ENCODE measurements at places on chromosomes 13 and 19.
A peak's percentile ranks its signal among the peaks of the same experiment; 100 is the strongest.

- no peak for DNase-seq
Observed at GRCh38 chr19:27796073-27796472, 1416.9 kb downstream of the UQCRFS1 start.

DNA sequence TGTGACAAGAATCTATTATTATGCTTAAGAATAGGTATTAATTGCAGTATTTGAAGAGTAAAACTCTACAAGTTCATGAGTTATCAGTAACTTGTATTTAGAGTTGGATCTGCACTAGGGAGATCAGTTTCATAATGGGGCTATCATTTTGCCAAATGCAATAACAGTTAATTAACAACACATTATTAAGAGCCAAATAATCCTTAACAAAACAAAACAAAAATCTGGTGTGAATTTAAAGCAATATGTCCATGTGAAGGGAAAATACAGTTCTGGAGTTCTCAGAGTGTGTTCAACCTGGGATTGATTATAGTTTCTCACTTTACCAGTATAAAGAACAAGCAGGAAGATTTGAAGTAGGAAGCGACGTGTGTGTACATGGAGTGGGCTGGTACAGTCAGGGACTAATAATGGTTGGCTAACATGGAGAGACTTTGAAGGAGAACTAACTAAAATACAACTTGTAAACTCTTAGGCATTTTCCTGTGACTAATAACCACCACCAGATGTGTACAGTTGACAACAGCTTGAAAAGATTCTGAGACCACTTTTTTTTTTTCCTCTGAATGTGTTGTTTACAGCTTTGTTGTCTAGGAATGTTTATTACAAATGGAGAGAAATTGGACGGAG is 58.5 kb downstream of the POSTN start:
- DNase-seq: no peak

- no peak for DNase-seq
Observed at GRCh38 chr13:49063011-49063410, 87.3 kb downstream of the FNDC3A start.

DNA sequence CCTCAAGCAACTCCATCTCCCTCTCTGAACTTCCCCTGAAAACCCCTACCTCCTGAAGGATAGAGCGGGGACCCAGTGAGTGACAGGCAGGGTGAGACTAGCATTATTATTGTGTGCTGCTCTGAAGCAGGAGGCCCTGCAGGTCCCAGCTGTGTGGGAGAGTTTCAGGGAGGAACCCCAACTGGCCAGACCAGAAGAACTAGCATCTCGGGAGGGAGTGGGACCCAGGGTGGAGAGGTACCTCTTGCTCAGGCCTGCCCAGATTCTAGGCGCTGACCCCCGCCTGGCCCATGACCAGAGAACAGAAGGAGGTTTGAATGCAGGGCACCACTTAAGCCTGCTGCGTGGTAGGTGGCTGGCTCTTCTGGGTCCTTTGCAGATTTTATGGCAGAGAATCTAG is 5.7 kb upstream of the LYPD3 start:
- no peak for DNase-seq

DNA sequence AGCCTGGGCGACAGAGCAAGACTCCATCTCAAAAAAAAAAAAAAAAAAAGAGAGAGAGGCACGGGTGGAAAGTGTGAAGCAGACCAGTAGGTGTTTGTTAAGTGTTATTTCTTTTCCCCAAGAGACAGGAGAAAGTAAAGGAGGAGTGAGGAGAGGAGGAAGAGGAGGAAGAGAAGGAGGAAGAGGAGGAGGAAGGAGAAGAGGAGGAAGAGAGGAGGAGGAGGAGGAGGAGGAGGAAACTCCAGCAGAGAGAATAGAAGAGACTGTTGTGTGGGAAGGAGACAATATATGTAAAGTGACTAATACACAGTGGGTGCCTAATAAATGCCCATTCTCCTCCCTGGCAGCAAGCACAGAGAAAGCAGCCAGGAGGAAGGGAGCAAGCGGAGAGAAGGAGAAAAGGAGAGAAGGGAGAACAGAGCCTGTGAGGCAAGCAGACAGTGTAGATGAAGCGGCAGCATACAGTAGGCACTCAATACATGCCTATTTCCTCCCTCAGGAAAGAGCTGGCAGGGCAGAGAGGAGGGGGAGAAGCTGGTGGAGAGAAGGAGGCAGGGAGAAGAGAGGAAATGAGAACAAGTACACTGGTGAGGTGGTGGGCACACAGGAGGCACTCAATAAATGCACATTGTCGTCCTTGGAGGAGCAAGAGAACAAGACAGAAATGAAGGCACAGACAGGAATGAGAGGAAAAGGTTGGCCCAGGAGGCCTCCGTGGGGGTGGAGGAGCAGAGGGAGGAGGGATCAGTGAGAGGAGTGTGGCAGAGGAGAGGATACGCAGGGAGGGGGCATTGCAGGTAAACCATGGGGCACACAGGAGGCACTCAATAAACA is 16.6 kb downstream of the JOSD2 start:
- DNase-seq: no peak

GRCh38 chr19:1132552-1133383 is 29.0 kb downstream of the GPX4 start:
- DNase-seq: no peak

GRCh38 chr13:51914137-51914493 is 52.3 kb downstream of the CCDC70 start:
- no peak for DNase-seq

DNA sequence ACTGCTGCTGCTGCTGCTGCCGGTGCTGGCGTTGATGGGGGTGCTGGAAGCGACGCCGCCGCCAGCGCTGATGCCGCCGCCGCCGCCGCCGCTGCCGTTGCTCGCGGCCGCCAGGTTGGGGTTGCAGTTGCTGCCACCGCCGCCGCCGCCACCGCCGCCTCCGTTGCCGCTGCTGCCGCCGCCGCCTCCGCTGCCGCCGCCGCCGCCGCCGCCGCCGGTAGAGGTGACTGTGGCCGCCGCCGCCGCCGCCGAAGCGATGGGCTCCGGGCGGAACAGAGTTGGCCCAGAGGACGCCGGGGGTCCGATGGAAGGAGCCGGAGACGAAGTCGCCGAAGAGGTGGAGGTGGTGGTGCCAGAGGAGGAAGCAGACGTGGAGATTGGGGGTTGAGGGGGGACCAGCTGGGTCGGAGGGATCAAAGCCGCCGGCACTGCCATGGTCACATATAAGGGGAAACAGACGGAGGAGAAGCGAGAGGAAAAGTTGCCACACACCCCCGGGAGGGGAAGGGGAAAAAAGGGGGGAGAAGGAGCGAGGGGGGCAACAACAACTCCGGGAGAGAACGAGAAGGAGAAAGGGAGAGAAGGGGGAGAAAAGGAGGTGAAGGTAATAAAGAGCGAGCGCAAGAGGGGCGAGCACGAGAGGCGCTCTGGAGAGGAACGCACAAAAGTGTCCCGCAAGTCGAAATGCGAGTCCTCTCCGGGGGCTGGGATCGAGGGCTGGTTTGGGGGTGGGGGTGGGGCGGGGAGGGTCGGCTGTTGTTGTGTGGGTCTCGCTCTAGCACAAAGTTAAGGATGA is 471 bp downstream of the DACH1 start:
- no peak for DNase-seq

- DNase-seq: no peak
Observed at GRCh38 chr19:30646806-30647205, 274.6 kb downstream of the ZNF536 start.

- no peak for DNase-seq
Observed at GRCh38 chr19:6226444-6227155, 53.2 kb downstream of the MLLT1 start.

DNA sequence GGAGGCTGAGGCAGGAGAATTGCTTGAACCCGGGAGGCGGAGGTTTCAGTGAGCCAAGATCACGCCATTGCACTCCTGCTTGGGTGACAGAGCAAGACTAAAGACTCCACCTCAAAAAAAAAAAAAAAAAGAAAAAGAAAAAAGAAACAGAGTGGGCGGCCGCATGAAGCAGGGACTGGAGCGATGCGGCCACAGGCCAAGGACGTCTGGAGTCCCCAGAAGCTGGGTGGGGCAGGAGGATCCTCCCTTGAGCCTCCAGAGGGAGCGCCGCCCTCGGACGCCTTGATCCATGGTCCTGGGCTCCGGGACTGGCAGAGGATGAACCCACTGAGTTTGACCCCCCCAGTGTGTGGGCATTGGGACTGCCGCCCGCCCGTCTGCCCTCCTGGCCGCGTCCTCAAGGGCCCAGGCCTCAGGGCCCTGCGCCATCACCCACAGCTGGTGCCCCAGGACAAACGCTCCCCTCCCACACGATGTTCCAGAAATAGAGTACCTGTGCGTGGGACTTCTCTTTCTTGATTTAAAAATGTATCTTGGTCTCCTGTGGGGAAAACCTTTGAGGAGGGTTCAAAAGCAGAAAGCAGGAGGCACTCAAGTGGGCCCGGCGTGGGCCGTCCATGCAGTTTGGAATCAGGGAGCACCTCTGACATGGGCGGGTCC is 15.5 kb downstream of the BTBD2 start:
- no peak for DNase-seq

DNA sequence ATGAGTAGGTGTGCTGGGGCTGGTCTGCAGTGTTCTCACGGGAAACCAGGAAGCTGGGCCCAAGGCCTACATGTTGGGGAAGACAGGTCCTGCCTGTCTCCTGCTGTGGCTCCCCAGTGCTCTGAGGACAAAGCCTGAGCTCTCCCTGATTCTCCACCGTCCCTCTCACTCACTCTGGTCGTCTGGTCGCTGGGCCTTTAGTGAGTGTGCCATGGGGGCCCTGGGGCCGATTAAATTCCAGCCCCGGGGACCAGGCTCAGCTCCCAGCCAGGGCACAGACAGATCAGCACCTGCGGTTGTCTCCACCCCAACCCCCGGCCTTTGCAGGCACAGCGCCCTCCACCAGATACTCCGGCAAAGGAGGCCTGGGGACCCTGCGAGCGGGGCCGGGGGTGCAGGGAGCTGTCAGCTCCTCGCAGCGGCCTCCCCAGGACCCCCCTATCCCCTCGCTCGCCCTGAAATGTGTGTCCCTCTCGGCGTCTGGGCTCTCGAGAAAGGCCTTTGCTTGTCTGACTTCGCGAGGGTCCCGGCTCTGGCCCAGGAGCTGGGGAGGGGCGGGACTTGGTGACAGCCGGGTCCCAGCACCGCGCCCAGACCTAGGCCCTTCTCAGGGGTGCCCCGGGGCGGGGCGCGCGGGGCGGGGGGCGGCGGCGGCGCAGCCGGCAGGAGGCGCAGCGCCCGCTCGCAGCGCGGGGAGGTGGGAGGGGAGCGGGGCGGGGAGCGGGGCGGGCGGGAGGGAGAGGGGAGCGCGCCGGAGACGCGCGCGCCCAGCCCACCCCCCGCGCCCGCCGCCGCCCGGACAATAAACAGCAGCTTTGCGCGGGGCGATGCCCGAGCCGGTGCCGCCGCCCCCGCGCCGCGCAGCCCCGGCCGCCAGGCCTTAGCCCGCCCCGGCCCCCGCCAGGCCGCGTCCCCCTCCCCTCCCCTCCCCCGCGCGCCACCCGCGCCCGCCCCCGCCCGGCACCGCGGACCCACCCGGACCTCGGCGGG is at the start of gene PALM:
Gene PALM (plus strand): TSS at position 782 of the 990 bp plus-strand sequence. CDS start 212 bp downstream, outside the sequence.
- no peak for DNase-seq

DNA sequence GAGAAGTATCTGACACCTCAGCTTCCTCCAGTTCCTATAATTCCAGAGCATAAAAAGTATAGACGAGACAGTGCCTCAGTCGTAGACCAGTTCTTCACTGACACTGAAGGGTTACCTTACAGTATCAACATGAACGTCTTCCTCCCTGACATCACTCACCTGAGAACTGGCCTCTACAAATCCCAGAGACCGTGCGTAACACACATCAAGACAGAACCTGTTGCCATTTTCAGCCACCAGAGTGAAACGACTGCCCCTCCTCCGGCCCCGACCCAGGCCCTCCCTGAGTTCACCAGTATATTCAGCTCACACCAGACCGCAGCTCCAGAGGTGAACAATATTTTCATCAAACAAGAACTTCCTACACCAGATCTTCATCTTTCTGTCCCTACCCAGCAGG is 3.1 kb downstream of the KLF5 start:
- DNase-seq: no peak

GRCh38 chr19:35154525-35155406 is at the start of gene FXYD5:
TSS of gene FXYD5 (plus strand) at chr19:35154735. CDS start at chr19:35155551, 816 bp downstream.
- DNase-seq: peak; percentile 68

DNA sequence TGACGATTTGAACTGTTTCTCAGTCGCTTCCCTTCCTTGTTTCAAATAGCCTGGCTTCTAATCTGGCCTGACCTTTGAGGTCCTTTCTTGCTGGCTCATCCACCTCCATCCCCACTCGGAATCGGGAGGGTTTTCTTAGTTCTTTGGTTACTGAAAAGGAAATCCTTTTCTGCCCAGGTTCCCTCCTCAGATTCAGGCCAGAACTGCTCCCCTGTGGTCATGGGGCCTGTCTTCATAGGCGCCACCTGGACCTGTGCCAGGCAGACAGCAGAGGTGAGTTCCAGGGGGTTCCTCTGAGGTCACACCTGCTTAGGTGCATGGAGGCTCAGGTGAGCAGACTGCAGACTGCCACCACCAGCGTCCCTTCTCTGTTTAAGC is 62.4 kb downstream of the AKAP11 start:
- no peak for DNase-seq

GRCh38 chr19:1862424-1863327 is 703 bp downstream of the KLF16 start:
- no peak for DNase-seq

- no peak for DNase-seq
Observed at GRCh38 chr13:111143865-111144540, 28.9 kb downstream of the ARHGEF7 start.

DNA sequence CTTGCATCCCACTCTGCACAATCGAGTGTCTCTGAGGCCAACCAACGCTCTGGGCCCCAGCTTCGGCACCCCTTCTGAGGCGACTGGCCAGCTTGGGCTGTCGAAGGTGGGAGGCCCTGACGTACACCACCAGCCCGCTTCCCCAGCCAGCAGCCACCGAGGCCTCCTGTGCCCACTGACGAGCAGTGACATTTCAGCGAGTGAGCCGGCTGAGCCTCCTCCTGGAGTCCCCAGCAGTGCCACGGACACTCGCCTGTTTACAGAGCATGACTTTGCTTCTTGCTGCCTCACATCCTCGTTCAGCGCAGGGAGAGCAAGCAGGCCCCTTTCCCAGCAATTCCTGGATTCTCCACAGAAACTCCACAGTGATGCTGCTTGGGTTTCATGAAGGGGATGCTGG is 240.2 kb upstream of the MAB21L1 start:
- no peak for DNase-seq

DNA sequence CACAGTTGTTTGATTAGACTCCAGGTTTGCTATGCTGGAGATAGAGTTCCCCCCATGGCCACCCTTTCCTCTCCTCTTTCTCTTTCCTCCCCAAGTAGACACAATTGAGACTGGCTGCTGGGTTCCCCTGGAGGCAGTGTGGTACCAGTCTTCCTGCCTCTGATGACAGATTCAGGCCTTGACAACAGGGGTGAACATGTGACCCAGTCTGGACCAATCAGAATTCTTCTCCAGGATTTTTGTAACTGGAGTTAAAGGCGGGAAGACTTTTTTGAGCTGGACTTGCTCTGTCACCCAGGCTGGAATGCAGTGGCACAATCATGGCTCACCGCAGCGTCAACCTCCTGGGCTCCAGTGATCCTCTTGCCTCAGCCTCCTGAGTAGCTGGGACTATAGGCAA is 48.7 kb downstream of the CCNE1 start:
- no peak for DNase-seq

- DNase-seq: no peak
Observed at GRCh38 chr19:45793178-45793564, 526 bp upstream of the DMWD start.

DNA sequence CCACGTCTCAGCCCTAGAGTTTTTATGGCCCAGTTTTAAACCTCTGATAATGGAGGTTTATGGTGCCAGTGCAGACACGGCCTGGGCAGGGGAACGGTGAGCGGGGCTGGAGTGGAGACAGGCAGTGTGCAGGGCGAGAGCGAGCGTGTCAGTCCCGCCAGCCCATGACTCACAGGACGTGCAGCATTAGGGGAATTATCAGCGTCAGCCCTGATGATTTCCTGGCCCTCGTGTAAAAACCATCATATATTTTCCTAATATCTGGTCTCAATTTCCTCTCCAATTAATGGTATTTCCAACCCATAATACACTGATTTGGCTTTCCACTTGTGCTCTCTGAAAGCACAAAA is 104.6 kb upstream of the VSTM2B start:
- DNase-seq: no peak
